ENCODE measurements at places on chromosomes 4 and X.

DNA sequence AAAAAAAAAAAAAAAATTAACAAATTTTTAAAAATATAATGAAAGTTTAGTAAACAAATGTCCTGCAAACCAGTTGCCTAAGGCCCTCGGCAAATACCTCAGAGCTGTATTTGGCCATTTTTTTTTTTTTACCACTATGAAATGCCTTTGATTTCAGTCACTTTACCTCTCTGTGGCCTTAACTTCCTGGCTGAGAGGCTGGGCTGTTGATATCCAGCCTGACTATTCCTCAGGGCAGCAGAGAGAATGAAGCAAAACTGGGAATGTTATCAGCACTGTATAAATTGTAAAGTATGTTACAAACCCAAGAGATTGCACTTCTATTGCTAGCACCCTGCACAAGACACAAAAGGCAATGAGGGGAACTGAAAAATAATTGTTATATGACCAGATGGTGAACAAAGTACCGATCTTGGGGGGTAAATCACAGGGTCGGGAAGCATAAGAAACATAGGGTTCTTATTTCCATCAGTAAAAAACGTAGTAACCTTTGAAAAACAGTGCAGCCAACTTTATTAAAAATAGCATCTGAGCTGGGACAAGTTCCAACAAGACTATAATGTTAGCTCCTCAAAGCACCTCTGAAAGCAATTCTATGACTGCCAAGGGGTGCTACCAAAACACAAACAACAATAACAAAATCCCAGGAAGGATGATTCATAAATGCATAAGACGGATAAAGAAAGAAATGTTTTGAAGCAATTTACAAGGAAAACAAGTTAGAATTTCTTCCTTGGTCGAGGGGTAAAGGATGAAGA, 18.1 kb downstream of the USP46 start:
- DNase-seq = no peak

DNA sequence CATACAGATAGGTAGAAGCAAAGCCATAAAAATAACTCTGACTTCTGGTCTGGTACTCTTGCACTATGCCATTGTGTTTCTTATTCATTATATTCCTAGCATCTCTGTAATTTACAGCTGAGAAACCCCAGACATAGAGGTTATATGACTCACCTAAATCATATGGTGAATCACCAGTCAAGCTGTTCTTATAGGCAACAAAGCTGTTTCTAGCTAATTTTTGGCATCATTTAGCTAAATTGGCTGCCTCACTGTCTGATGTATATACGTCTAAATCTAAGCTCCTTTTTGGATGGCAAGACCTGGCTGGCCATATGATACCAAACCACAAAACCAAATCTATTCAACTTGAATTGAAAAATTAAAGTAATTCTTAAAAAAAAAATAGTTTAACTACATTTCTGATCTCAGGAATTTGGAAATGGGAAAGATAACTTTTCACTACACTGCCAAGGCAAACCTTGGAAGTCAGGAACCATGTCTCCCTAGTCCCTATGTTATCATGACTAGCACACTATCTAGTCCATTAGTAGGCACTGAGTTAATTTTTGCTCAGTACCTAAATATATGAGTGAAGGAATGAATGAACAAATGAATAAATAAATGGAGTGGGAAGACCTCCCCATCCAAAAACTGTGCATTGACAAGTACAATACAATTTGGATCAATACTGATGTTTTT, 41.3 kb upstream of the STAG2 start:
- no peak for DNase-seq

GRCh38 chr4:93334003-93334402, 494.6 kb upstream of the ATOH1 start:
- no peak for DNase-seq

DNA sequence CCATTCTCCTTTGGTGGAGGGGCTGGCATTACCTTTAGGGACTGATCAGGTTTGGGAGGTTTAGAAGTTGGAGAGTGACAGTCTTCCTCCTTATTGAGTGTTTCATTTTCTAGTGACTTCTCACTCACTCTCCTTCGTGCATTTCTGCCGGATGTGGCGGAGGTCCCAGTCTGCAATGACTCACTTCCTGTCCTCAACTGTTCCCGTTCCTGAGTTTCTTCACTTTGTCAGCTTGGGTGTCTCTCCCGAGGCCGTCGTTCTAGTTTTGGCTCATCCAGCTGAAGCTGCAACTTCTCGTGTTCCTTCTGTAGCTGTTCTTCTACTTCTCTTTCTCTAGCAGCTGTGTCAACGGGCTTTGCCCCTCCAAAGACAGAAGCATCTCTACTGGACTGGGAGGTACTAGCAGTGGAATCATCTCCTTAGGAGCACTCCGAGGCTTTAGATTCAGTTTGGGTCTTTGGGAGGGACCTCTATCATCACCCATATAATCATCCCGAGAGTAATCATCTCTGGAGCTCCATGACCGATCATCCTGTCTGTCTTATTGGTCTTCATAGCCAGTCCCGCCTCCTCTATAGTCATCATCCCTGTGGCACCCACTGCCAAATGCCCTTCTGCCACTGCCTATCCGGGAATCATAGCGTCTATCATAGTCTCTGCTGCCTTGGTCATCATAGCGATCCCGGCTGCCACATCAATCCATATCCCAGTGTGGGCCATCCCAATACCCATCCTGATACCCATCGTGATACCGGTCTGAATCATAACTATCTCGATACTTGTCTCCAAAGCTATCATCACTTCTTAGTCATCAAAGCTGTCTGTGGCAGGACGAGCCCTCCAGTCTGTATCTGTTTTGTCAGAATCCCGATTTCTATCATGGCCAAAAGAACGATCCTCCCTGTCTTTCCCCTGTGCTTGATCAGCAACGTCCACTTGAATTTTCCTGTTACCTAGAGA, 35.3 kb upstream of the VSIG4 start:
- no peak for DNase-seq

DNA sequence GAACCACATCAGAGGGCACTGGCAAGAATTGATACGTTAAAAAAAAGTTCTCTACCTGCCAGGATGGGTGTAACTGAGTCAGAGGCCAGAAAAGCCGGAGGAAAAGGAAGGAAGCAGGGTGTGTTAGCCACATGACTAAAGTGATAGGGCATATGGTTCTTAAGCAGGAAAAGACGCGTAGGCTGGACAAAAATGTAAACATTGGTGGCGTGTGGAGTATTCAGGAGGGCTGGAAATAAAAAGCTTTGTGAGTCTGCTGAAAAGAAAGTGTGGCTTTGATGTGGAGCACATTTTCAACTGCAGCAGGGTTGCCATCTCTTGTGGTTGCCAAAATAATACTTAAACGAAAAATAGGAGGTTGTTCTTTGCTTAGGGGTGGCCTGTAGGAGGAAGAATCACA, 186.5 kb upstream of the RPL34 start:
- DNase-seq = no peak

DNA sequence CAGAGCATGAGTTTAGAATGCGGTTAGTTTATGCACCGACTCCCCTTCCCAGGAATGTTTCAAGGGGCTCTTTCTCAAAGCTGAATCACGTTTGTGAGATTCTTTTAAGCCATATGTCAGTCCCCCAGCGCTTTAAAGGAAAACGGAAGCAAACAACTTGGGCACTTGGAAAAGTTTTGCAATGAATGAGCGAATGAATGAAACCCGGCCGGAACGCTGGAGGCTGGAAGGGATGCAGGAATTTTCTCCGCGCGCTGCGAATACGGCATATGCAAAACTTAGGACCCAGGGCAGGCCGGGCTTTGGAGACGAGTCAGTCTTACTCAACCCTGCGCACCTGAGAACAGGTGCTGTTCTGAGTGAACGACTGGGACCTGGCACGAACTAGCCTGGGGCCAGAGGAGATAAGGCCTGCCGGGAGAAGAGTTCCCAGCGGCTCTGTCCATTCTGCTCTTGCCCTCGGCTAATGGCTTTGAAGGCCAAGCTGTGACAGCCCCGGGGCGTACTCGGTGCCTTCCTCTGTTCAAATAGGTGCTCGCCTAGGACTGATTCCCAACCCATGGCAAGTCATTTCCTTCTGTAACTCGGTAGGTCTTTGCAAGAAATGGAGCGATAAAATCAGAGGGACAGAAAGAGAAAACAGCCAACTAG, 743 bp upstream of the NRK start:
- DNase-seq = no peak

DNA sequence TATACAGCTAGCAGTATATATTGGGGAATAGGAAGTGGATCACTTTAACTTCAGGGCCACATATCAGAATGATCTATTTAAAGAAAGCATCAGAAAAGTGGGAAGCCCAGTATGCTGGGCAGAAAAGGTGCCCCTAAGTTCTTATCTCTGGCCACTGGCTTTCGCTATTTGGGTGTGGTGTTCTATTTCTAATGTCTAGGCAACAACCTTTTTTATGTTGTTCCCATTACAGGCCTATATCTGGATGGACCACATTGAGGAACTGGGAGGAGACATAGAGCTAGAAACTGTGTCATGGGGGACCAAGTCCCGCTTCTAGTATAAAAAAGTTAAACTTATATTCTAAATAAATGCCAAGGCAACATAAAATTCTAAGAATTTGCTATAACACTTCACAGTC, 935.6 kb downstream of the PDHA2 start:
- DNase-seq = no peak

DNA sequence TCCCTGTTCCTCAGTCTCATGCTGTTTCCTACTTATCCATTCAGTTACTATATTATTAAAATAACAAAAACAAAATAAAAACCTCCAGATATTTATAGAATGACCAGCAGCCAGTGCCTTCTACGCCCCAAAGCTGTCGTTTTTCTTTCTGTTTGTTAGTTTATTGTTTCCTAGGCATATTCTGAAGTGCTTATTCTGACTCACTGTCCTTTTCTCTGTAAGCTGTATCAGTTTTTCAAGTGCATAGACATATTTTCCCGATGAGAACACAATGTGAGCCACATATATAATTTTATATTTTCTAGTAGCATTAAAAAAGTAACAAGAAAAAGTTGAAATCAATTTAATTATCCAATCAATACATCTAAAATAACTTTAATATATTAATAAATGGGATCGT, 2158.6 kb upstream of the TENM3 start:
- DNase-seq = no peak

DNA sequence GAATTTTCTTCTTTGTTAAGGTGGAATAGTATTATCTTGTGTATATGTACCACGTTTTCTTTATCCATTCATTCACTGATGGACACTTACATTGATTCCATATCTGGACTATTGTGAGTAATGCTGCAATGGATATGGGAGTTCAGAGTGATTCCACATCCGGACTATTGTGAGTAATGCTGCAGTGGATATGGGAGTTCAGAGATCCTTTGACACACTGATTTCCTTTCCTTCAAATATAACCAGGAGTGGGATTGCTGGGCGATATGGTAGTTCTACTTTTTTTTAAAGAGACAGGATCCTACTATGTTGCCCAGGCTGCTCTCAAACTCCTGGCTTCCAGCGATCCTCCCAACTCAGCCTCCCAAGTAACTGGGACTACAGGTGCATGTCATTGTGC, 12.1 kb downstream of the TMEM156 start:
- DNase-seq = no peak

DNA sequence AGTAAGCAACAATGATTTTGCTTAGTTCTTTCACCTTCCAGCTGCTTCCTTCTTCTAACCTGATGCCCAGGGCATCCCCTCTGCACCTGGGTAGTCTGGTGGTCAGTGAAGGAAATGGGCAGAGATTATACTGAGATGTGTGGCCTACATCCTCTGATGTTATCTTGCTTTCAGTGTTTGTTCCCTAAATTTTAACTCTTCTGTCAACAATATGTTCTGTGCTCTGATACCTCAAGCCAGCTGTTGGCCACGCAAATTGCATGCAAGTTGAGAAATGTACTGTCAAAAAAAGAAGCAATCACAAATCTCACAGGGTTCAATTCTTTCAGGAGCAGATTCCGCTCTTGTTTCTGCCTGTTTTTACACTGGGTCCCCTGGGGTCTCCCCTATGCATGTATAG, 73.8 kb downstream of the FBXW7 start:
- DNase-seq = no peak

- DNase-seq = no peak
Measured at GRCh38 chrX:2715066-2715600, 24.0 kb downstream of the CD99 start.

DNA sequence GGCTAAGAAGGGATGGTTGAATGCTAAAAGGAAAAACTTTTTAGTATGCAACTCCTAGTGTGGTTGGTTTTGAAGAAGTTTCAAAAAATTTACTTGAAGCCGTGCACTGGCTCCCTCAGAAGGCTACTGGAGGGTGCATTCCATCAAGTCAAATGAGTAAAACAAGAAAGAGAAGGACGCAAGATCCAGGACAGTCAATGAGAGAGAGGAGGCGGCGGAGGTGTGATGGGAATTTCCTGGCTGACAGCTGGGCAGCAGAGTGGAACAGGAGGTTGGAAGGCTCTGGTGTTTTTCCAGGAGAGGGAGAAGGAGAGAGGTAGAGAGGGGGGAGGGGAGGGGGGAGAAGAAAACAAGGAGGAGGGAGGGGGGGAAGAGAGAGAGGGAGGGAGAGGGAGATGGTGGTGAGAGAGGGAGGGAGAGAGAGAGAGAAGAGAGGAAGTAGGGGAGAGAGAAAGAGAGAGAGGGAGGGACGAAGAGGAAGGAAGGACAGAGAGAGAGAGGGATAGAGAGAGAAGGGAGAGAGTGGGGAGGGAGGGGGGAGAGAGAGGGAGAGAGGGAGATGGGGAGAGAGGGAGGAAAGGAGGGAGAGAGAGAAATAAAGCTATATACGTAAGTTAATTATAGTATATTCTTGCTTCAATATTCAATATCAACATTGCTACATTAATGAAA, 126.4 kb downstream of the SH3KBP1 start:
- no peak for DNase-seq

DNA sequence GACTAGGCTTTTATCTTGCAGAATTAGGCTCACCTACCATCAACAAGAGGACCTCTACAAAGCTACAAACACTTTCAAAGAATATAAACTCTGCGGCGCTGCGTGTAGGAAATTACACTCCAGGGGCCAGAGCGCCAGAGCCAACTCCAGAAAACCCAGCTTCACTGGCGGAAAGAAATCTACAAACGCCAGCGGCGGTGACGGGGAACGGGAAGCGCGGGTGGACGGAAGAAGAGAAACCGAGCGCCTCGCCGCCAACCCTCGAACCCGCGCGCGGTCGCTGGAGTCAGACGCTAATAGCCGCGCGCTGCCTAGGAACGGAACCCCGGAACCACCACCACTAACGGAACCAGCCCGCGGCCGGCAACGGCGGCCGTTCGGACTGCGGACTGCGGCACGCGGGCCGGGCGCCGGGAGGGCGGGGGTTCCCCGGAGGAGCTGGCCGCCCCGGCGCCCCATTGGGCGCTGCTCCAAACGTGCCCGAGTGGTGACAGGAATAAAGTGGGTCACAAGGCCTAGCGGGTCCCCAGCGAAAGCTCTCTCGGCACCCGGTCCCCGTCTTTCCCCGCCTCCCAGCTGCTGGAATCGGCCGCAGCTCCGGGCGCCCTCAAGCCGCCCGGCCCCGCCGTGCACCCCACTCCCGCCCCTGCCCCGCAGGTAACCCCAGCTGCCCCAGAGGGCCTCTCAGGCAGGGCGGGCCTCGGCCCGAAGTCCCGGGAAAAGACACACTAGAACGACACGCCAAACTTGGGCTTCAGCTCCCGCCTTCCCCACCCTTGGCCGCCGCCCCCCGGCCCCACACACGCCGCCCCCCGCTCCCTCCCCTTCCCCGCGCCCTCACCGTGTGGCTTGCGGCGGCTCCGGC, 836 bp downstream of the CLOCK start:
- peak; percentile 46 for DNase-seq

- no peak for DNase-seq
Measured at GRCh38 chr4:120844528-120844921, 78.0 kb downstream of the PRDM5 start.

- no peak for DNase-seq
Measured at GRCh38 chr4:170978990-170979389, 834.2 kb upstream of the GALNTL6 start.

Data from stimulated activated CD4-positive, alpha-beta T cell treated with anti-CD3 and anti-CD28 coated beads, Interleukin-2, amount 100 ng/mL, for 48 hours (primary cell).